ENCODE measurements at places on chromosomes 2 and 18.
A peak's percentile ranks its signal among the peaks of the same experiment; 100 is the strongest.

GRCh38 chr2:196361606-196362326, 190.4 kb upstream of the STK17B start:
- DNase-seq: no peak

DNA sequence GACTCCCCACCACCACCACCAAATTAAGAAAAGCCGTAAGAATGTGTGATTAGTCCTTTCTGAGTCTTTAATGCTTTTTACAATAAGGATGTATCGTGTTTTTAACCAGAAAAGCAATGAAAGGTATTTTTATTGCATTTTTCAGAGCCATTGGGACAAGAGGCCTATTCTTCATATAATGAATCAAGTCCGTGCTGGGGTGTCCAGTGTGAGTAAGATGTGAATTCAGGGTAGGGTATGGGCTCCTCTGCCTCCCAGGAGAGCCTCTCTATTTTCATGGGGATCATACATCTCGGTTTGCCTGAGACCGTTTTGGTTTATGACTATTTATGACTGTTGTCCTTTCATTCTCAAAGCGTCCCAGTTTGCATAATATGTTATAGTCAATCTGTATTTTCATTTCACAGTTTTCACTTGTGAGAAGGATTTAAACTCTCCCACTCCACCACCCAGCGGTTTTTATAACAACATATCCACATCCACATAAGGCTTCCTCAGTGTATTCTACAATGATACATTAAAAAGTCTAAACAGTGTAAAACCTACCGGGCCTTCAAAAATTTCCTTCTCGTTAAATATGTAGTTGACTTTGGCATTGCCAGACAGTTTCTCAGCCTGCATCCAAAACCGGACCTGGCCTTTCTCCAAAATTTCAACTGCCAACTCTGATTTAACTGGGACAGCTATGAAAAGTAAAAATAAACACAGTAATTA, 80.8 kb upstream of the LPIN2 start:
- DNase-seq: no peak

GRCh38 chr2:152037743-152038435, 61.0 kb downstream of the CACNB4 start:
- DNase-seq: no peak

DNA sequence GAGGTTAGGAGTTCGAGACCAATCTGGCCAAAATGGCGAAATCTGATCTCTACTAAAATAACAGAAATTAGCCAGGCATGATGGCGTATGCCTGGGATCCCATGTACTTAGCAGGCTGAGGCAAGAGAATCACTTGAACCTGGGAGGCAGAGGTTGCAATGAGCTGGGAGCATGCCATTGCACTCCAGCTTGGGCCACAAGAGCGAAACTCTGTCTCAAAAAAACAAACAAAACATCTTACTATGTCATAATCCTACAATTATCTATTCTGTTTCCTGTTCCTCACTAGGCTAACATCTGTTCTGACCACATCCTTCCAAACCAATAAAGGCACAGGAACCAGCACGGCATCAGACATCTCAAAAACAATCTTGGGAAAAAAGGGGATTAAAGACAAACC, 361.8 kb upstream of the UBE2E3 start:
- no peak for DNase-seq

DNA sequence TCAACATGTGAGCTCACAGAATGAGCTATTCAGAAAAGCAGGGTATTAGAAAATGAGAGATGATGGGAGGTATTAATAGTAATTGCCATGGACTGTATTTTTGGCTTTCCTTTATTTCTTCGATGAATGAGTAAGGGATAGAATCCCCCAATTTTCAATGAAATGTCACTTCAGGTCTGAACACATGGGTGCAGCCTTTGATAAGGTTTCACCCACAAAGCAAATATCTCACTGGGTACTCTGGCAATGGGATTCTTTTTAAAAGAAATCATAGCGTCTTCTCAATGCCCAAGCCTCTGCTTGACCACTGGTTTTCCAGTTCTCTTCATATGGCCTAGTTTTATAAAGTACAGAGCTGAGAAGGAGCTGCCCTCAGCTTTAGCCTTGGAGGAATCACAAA, 610.5 kb upstream of the FANCL start:
- no peak for DNase-seq

DNA sequence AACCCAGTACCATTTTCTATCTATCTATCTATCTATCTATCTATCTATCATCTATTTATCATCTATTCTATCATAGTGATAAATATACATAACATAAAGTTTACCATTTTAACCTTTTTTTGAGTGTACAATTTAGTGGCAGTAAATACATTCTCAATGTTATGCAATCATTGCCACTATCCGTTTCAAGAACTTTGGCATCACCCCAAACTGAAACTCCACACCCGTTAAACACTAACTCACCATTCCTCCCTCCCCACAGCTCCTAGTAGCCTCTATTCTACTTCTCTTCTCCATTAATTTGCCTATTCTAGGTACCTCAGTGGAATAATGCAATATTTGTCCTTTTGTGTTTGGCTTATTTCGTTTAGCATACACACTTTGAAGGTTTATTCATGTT, 82.5 kb upstream of the KCNE4 start:
- DNase-seq: no peak

DNA sequence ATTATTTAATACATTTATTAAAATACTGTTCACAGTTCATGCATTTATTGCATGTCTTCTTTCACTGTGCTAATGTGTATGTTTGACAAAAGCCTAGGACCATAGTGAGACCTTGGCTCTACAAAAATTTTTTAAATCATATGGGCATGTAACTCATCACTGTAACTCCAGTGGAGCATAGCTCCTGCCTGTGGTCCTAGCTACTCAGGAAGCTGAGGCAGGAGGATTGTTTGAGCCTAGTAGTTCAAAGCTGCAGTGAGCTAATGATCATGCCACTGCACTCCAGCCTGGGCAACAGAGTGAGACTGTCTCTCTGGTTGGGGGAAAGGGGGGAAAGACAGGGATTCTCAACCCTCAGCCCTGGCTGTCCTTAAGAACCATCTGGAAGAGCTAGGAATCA, 137.8 kb downstream of the PRKCE start:
- DNase-seq: no peak

- no peak for DNase-seq
Observed at GRCh38 chr18:63111671-63112402, 207.7 kb downstream of the BCL2 start.

DNA sequence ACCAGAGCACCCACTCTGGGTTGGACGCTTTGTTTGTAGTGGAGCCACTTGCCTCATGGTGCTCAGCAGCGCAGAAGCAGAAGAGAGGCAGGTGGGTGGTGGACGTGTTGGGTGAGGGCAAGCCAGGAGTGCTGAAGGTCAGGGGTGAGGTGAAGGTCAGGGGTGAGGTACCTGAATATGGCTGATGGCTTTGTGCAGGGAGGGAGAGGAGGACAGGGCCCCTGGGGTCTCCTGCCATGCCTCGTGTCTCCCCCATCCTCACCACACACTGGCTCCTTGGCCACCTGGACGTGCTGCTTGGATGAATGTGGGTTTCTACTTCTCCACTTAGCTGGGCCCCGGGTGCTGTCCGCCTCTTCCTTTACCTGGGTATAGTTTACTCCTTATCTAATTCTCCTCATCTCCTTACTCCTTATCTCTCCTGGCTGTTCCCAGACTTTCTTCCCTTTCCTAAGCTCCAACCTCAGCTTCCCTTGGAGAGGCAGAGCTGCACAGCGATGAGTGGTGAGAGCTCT, 68.1 kb downstream of the DYSF start:
- no peak for DNase-seq

DNA sequence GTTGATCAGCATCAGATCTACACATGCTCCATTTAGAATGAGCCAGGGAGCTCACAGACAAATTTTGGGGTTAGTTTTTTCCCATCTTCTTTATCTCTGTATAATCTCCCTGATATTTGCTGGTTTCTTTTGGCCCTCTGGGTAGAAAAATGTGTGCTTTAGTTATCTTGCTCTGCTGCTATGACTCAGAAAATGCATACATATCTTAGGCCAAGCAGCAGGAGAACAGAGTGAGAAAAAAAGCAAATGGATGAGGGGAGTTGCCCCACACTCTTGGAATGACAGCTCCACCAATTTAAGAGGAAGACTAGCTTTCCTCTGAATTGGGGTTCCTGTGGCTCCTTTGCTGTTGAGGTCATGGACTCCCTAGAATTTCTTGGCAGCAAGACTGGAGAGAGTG, 331.8 kb downstream of the KCNJ3 start:
- no peak for DNase-seq

DNA sequence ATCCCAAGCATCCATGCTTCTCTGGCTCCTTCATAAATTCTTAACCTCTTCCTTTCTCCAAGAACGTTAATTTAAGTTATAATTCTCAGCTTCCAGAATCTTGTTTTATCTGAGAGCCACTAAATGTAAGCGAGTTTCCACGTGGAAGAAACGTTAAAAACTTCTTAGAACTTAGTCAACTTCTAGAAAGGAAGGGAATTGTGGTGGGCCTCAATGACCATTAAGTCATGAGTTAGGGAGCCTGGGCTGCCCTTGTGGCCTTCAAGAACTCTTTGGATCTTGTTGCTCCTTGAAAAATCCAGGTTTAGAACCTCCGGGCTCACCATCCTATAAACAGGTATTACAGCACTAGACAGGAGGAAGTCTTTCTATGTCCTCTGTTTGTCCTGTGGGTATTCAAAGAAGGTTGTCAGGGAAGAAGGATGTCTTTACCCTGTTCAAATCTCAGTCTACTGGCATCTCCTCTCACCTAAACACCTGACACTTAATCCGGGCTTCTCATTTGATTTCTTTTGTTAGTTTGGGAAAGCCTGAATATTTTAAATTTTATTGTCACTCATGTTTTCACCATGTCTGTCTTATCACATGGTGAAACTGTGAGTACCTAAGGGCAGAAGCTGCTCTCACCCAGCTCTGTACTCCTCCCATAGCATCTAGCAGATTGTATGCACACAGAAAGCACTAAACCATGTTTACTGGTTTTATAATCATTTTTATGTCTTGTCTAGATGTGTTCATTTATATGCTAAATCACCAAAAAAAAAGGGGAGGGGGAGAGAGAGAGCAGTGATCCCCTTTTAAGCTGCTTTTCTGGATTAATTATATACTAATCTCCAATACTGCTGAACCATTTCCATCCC, 6.3 kb downstream of the RND3 start:
- no peak for DNase-seq

DNA sequence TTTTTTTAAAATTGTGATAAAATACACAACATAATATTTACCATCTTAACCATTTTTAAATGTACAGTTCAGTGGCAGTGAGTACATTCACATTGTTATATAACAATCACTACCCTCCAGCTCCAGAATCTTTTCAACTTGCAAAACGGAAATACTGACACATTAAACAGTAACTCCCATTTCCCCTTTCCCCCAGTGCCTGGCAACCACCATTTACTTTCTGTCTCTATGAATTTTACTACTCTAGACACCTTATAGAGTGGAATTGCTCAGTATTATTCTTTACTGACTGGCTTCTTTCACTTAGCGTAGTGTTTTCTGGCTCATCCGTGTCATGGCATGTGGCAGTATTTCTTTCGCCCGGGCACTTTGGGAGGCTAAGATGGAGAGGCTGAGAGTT, 32.6 kb downstream of the FASTKD2 start:
- no peak for DNase-seq

GRCh38 chr2:51624995-51625394, 593.1 kb upstream of the NRXN1 start:
- no peak for DNase-seq

DNA sequence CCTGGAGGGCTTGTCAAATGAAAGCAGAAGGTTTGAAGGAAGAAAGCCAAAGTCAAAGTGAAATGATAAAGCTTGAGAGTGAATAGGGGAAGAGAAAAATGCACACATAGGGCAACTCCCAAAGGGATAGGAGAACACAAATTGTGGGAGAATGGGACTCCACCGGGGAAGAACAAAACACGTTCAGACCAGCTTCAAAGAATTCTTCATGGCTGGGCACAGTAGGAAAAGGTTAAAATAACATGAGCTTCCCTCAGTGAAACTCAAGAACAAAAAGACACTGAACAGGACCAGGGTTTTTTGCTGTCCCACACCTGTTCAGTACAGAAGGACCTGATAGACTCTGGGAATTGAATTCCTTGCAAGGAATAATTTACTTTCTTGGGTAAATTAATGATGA, 123.1 kb upstream of the NCKAP5 start:
- DNase-seq: no peak

DNA sequence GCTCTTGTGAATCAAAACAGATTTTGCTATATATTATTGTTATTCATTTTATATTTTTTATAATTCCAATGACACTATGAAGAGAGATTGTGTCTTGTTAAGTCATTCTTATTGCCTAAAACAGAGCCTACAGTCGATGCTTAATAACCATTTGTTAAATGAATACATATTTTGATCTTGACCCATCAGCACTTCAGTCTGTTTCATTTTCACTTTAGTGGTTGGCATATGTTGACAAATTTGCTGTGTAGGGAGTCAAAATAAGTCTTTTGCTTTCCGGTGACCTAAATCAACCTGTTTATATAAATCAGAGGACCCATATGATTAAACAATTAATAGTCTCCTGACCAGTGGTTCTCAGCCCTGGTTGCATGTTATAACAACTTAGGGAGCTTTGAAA, 97.1 kb downstream of the TXNL1 start:
- DNase-seq: no peak

GRCh38 chr2:60577682-60578283, 24.3 kb upstream of the BCL11A start:
- no peak for DNase-seq

- no peak for DNase-seq
Observed at GRCh38 chr2:142791335-142791734, 86.1 kb upstream of the KYNU start.

DNA sequence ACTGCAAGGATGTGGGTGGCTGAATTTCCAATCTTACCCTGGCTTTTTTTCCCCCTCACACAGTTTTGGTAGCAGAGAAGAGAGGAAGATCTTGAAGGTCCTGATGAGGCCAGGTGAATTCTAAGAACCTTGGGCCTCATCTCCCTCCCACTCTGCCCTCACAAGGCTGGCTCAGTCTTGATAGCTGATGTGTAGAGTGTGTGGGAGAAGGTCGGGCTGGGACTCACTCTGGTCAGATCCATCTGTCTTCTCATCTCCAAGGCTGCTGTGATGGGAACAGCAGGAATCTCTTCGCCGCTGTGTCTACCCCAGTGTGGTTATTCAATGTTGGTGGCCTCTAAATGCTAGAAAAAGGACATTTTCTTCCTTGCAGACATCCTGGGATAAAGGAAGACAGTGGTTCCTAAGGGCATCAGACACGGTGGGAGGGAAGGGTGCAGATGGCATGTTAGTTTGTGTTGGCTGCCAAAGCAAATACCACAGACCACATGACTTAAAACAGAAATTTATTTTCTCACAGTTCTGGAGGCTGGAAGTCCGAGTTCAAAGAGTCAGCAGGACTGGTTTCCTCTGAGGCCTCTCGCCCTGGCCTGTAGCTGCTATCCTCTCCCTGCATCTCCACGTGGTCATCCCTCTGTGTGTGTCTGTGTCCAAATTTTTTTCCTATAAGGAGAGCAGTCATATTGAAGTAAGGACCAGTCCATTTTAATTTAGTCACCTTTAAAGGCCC, 37.6 kb upstream of the MGAT4A start:
- DNase-seq: peak; percentile 49

GRCh38 chr18:56445422-56445821, 193.0 kb downstream of the TXNL1 start:
- DNase-seq: no peak

GRCh38 chr2:40190457-40190856, 261.4 kb downstream of the SLC8A1 start:
- DNase-seq: no peak

- no peak for DNase-seq
Observed at GRCh38 chr2:75379476-75380210, 180.3 kb upstream of the TACR1 start.

- no peak for DNase-seq
Observed at GRCh38 chr2:240615820-240616547, 9.3 kb upstream of the GPR35 start.

Data from stimulated activated CD4-positive, alpha-beta T cell treated with anti-CD3 and anti-CD28 coated beads, Interleukin-2, amount 100 ng/mL, for 24 hours (primary cell).